ENCODE measurements at places on chromosomes 5 and 9. TPM values are rescaled to one million over a fixed set of nuclear protein-coding genes. Genes with fewer than 3 reads are reported as not detected.

PITX1 gene
- not detected for total RNA-seq

WWC1 gene
- 85.9 TPM for total RNA-seq

ADRB2 gene
- total RNA-seq, result 53.9 TPM

ANKRD18B gene
- not detected for total RNA-seq

DNA sequence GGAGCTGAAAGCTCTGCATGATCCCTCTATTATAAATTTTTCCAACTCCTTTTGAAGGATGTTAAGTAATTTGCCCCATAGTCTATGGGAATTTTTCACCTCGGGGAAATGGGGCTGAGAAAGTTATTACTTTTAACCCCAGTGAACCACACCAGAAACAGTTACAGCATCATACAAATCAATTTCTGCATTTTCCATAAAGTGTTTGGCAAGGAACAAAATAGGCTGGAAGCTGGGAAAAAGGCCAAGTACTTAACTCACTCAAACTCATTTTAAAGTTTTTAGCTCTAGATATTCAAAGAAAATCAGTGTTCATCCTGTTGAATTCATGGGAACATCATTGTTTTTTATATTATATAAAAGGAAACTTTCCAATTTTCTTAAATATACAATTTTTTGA, 160.9 kb downstream of the SH3GL2 start:
- DNase-seq, result no peak

GRCh38 chr5:156135531-156135930, 191.4 kb upstream of the SGCD start:
- DNase-seq, result no peak

GRCh38 chr9:8365466-8366160, 566.0 kb upstream of the DMAC1 start:
- no peak for DNase-seq

DNA sequence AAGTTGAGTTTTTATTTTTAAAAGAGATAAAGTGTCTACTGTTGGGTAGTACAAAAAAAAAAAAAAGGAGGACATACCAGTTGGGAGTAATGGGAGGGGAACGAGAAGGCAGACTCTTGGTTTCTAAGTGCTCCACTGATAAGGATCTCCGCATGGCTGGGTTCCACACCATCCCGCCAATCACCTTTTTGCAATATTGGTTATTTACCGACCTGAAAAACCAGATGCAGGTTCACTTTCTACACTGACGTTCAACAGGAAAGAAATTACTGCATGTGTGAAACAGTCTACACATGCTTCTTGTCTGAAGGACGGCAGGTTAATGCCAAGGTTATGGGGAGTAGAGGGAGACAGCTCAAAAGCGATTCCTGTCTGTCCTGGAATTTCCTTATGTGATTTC, 75.5 kb downstream of the PTPN3 start:
- DNase-seq, result no peak

DNA sequence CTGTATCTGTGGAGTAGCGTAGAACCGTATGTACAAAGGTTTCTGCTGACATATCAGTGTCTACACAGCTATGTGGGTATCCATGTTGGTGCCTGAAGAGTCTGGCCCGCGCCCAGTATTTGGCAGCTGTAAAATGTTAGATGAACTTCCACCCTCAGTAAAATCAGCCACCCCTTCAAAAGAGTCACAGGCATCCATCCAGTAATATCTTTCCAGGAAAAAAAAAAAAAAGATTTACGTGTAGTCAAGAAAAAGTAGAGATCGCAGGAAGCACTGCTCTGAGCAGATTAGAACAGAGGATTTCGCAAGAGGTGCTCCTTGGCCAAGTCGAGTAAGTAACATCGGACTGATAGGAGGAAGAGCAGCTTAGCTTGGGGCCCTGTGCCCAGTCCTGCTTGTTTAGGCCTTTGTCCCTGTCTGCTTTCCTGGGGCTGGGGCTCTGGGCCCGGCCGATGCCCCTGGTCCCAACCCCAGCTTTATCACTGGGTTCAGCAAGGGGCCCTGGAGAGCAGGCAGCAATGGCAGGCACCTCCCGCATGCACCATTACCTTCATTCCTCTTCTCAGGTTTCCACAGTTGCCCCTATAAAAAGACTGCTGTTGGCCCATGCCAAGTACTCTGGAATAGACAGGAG, 21.2 kb downstream of the DAPK1 start:
- DNase-seq, result peak; percentile 83

DNA sequence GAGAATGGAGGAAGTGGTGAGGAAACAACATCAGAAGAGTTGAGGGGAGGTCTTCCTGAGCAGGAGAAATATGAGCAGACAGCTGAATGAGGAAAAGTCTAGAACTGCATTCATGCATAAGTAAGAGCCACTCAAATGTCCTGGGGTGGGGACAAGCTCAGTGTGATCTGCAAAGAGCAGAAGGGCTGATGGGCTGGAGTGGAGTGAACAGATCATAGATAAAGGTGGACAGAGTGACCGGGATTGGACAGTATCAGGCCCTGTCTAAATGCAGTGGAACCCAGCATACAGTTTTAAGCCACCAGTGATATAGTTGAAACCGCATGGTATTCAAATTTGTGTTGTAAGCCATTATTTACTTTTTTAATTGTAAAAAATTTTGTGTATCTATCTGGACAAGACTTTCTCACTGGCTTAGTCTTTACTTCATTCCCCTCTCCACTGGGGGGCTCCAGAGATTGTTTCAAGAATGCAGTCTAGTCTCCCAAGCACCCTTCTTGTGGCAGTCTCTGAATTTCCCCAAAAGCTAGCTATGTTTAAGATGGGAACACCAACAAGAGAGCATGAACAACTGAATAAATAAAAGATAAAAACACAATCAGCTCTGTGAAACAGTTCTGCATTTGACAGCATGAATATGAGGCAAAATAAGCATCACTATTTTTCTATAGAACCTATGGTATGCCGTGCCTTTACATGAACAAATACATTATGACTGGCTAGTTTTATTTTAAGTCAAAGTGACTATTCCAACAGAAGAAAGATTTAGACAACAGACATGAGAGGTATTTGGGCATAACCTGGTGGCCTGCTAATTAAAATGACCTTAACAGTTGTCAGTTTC, 10.7 kb upstream of the STK32A start:
- no peak for DNase-seq

DNA sequence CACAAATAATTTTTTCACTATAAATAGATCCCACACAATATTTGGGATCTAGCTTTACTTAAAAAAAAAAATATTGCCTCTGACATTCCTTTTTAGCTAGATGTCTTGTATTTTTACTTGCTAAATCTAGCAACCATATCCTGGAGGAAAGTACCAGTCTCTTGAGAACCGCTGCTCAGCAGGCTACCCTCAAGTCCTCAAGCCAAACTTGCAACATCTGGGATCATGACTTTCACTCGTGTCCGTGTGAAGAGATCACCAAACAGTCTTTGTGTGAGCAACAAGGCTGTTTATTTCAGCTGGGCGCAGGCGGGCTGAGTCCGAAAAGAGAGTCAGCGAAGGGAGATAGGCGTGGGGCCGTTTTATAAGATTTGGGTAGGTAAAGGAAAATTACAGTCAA, 180.3 kb upstream of the FER start:
- no peak for DNase-seq

DNA sequence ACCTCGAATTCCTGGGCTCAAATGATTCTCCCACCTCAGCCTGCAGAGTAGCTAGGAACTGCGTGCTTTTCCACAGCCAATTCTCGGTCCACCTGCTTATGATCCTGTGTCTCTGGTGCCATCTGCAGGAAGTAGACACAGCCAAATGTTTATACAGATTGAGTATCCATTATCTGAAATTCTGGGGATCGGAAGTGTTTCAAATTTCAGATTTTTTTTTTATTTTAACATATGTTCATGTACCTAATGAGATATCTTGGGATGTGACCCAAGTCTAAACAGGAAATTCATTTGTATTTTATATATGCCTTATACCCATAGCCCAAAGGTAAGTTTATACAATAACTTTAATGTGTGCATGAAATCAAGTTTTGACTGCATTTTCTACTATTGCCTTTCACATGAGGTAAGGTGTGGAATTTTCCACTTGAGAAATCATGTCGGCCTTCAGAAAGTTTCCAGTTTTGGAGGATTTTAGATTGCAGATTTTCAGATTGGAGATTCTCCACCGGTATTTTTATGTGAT, 89.5 kb downstream of the ESM1 start:
- DNase-seq, result no peak

- DNase-seq, result no peak
Measured at GRCh38 chr5:138981586-138981985, 106.5 kb upstream of the LRRTM2 start.

DNA sequence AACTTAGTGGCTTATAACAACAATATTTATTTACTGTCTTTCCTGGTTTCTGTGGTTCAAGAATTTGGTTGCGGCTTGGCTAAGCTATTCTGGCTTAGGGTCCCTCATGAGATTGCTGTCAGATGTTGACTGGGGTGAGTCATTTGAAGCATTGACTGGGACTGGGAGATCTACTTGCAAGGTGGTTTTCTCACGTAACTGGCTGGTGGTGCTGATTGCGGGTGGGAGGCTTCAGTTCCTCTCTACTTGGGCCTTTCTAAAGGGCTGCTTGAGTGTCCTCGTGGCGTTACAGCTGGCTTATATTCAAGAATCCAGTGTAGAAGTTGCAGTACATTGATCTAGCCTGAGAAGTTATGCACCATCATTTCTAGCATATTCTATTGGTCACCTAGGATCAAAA, 218.5 kb upstream of the ELAVL2 start:
- no peak for DNase-seq
